Lung (tissue), 17 donors: ENCODE measurements at places on chromosomes 1 and 21. TPM values are rescaled to one million over a fixed set of nuclear protein-coding genes. Genes with fewer than 3 reads are reported as not detected.

NBPF3 gene
- 17.6 TPM for total RNA-seq

DNA sequence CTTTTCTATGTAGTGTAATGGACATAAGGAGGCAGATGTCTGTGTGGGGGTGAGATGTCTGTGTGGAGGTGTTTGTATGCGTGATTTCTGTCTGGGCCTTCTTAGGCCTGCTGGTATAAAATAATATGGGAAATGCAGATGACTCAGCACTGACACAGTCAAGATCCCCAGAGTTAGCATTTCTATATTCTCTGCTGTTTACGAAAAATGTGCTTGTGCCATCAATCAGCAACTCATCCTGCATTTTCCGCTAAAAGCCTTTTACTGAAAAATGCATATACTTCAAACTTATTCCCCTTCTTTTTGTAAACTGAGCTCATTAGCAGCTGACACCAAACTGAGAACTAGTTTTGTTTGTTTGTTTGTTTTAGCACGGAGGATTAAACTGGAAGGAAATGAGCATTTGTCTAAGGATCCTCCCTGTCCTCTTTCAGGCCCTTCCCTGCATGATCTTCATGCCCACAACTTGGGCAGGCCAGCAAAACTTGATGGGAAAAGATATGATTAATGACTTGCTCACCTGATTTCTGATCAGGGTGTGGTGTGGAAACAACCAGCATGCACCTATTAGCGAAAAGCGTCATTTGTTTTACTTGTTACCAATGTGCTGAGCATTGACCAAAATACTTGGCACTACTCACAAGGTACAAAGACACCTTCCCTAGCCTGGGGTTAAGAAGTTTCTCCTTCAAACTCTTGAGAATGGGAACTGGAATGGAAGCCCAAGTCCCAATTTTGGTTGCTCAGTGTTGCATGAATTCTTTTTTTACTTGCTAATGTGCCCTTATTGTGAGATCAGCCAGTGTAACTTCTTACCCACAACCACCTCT is 77.4 kb downstream of the NDUFS5 start:
- H3K4me3 ChIP-seq, result no peak overlapping the region
- H3K27me3 ChIP-seq, result no peaks in the 10 kb centered on the region
- H3K36me3 ChIP-seq, result no peaks in the 10 kb centered on the region
- peaks cover 34% of the 10 kb centered on the region for H3K4me1 ChIP-seq
- no peak overlapping the region for H3K27ac ChIP-seq
- DNase-seq, result no peak

GUCA2B gene
- not detected for total RNA-seq

DNA sequence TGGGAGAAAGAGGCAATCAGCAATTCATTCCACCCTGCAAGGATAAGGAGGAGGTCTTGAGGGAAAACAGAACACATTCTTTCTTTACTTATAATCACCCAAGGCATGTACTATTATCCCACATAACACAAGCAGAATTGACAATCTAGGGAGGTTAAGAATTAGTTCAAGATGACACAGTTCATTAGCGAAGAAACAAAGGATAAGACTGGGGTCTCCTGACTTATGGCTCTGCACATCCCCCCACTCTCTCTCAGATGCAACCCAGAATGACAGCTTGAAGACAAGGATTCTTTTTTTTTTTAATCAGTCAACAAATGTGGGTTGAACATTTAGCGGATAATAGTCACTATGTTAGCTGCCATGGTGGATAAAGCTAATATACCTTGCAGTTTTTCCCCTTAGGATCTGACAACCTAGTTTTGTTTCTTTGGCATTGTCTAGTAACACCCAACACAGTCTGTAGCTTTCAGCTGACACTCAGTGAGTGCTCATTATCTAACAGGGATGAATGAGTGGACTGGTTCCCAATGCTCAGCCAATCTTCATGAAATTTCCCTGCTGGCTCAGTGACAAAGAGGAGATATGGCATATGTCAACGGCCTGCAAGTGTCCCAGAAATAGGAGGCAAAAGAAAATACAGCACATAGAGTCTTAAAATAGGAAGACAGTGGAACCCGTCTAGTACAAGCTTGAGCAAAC is 35.1 kb downstream of the RXRG start:
- H3K36me3 ChIP-seq, result no peaks in the 10 kb centered on the region
- H3K4me1 ChIP-seq, result peaks cover 4% of the 10 kb centered on the region
- peak; percentile 55 for DNase-seq
- H3K4me3 ChIP-seq, result no peak overlapping the region

PAQR7 gene
- 7.6 TPM for total RNA-seq

DNA sequence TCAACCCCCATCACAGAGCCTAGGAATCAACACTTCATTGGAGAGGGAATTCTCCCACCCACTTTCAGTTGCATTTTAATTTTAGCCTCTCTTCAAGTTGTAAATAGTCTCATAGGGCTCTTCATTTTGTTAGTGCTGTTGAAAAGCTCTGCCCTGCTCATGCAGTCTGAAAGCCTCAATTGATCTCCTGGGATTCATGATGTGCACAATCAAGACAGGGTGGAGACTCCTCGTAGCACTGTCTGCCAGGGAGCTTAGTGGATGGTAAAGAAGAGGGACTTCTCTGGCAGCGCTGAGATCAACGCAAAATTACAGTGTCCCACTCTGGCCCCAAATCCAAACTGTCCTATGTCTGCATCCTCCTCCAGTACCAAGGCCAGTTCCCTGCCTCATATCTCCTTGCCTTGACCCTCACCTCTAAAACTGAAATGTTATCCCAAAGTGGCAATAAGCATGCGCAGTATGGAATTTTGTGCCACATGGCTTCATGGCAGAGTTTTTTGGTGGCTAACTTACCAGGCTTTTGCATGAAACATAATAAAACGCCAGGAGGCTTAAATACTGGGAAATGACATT is 282.2 kb downstream of the CACNA1E start:
- H3K27ac ChIP-seq, result no peak overlapping the region
- no peak overlapping the region for H3K4me3 ChIP-seq
- DNase-seq, result no peak
- no peaks in the 10 kb centered on the region for H3K4me1 ChIP-seq
- no peaks in the 10 kb centered on the region for H3K36me3 ChIP-seq

- no peak overlapping the region for H3K4me3 ChIP-seq
- DNase-seq, result no peak
- H3K27ac ChIP-seq, result no peak overlapping the region
- H3K36me3 ChIP-seq, result no peaks in the 10 kb centered on the region
Observed at GRCh38 chr21:26752849-26753248, 92.4 kb downstream of the ADAMTS1 start.

- no peak overlapping the region for H3K4me3 ChIP-seq
- peak; percentile 67 for DNase-seq
Observed at GRCh38 chr1:59552007-59552406, 255.1 kb downstream of the FGGY start.

DNA sequence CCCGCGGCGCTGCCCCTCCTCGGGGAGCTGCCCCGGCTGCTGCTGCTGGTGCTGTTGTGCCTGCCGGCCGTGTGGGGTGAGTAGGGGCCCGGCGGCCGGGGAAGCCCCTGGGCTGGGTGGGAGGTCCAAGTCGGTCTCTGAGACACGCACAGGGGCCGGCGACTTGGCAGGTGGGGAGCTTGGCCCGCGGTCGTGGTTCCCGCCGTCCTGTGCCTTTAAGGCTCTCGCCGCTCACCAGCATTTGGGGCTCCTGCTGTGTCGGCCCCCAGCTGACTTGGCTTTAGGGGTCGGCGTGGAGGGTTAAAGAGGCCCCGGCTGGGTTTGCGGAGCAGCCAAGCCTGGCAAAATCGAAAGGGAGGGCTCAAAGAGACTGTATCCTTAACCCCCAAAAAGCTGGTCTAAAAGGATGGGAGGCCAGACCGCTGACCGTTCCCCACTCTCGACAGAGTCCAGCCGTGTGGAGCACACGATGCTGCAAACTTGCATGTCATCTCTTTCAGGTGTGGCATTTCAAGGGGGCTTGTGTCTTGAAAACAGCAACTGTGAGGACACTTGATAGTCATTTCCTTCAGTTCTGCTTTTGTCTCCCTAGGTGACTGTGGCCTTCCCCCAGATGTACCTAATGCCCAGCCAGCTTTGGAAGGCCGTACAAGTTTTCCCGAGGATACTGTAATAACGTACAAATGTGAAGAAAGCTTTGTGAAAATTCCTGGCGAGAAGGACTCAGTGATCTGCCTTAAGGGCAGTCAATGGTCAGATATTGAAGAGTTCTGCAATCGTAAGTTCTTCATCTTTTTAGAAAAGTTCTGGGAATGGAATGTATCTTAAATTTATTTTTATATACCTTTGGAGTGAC is 540 bp downstream of the CD55 start:
- DNase-seq, result peak; percentile 22
- peaks cover 2% of the 10 kb centered on the region for H3K4me1 ChIP-seq
- peak overlapping the region; percentile 98 for H3K4me3 ChIP-seq
- no peaks in the 10 kb centered on the region for H3K36me3 ChIP-seq
- peak overlapping the region; percentile 92 for H3K27ac ChIP-seq

ASTN1 gene
- 3.6 TPM for total RNA-seq

LHX4 gene
- 0.03 TPM for total RNA-seq

TTC24 gene
- total RNA-seq, result not detected

DNA sequence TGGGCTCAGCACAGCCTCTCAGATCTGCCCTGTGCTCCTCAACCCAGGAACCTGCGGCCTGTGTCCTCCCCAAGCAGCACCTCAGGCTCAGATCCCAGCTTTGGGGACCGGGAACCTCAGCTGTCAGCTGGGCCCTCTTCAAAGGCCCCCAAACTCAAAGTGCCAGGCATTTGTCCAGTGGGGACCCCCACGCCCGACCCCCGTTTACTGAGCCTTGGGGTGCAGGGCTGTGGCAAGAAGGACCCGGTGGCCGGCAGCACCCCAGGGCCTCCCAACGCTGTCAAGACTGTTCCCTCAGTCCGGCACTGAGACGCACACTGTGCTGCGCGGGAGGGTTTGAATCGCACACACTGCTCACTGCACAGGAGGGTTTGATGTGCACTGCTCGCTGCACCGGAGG is 35.0 kb downstream of the MORN1 start:
- no peaks in the 10 kb centered on the region for H3K36me3 ChIP-seq
- no peak overlapping the region for H3K4me3 ChIP-seq
- H3K4me1 ChIP-seq, result no peaks in the 10 kb centered on the region
- H3K27ac ChIP-seq, result no peak overlapping the region

DNA sequence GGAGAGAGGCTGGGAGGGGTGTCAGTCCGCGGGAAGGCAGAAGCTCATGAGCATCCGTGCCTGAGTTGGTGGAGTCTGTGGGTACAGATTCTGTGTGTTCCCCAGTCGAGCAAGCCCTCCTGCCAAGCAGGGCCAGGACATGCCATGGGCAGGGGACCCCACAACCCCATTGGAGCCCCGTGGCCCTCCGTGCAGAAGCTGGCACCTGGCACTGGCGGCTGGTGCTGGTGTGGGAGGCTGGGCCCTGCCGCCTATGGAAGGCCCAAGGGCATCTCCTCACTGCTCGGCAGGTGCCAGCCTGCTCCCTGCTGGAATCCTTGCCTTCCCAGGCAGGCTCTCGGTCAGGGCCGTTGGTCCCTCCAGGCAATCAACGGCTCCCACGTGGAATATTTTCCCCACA is 73.7 kb downstream of the UBE2T start:
- H3K4me3 ChIP-seq, result no peak overlapping the region
- no peak for DNase-seq
- H3K27ac ChIP-seq, result no peak overlapping the region
- H3K36me3 ChIP-seq, result no peaks in the 10 kb centered on the region
- peaks cover 6% of the 10 kb centered on the region for H3K4me1 ChIP-seq
- H3K27me3 ChIP-seq, result no peaks in the 10 kb centered on the region

DNA sequence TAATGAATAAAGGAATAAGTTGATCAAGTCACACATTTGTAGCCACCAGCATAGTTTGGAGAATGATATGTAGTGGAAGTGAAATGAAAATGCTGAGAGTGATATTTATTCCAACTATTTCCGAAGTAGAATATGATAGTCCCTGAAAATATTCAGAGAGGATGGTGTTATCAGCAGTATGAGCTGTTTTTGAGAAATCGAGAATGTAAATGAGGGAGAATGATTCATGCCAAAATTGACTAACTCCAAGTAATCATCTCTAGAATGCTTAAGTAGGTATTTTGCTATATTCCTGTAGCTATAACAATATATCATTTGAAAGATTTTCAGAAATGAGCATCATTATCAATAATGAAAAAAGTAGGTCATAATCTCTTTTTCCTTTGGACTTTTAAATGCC is 178.9 kb downstream of the PDE4B start:
- DNase-seq, result no peak
- H3K4me1 ChIP-seq, result peaks cover 13% of the 10 kb centered on the region
- H3K27ac ChIP-seq, result no peak overlapping the region
- no peaks in the 10 kb centered on the region for H3K27me3 ChIP-seq
- no peak overlapping the region for H3K4me3 ChIP-seq

- no peak overlapping the region for H3K4me3 ChIP-seq
- peaks cover 4% of the 10 kb centered on the region for H3K4me1 ChIP-seq
Observed at GRCh38 chr21:36964827-36965719, 1.4 kb downstream of the HLCS start.

DNA sequence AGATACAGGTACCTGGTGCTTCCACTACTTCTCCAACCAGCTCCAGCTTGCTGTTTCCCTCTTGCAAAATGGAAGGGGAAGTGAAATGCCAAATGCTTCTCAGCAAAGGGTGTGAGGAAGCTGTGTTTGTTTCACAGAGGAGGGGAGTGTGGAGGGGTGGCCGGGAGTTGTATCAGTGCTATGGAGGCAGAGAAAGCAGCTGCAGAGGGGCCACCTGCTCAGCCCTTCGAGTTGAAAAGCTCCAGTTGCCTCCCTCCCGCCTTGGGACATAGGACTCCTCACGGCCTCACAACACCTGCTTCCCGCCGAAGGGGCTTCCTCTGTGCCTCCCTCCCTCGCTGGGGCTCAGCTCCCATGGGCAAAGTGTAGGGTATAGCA is 12.1 kb upstream of the LINGO4 start:
- H3K4me1 ChIP-seq, result no peaks in the 10 kb centered on the region
- DNase-seq, result no peak
- no peak overlapping the region for H3K27ac ChIP-seq
- H3K36me3 ChIP-seq, result no peaks in the 10 kb centered on the region
- H3K4me3 ChIP-seq, result no peak overlapping the region

DNA sequence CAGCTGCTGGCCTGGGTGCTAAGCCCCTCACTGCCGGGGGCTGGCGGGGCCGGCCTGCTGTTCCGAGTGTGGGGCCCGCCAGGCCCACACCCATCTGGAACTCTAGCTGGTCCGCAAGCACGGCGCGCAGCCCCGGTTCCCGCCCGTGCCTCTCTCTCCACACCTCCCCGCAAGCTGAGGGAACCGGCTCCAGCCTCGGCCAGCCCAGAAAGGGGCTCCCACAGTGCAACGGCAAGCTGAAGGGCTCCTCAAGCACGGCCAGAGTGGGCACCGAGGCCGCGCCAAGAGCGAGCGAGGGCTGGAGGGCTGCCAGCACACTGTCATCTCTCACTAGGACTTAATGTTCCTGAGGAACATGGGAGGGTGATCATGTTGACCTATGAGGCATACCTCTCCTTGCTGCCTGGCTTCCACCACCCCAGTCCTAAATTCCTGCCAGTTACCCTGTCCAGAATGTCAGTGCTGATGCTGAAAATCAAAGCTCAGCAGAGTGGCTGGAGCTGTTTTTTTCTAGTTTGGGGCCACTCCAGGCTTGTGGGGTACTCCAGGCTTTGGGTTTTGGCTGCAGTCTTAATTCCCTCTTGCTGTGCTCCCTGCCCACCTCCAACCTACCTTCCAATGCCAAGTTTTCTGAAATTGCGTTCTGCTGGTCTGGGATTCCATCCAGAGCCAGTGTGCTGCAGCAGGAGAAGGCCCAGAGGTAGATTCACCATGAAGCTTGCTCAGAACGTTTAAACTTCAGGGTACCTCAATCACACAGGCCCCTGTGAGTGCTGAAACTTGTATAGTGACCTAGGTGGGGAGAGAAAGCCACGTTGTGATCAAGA is 44.2 kb upstream of the LPGAT1 start:
- no peaks in the 10 kb centered on the region for H3K27me3 ChIP-seq
- no peak overlapping the region for H3K4me3 ChIP-seq
- H3K4me1 ChIP-seq, result no peaks in the 10 kb centered on the region
- no peak overlapping the region for H3K27ac ChIP-seq
- DNase-seq, result no peak
